ENCODE measurements at places on chromosomes 5 and 9.

DNA sequence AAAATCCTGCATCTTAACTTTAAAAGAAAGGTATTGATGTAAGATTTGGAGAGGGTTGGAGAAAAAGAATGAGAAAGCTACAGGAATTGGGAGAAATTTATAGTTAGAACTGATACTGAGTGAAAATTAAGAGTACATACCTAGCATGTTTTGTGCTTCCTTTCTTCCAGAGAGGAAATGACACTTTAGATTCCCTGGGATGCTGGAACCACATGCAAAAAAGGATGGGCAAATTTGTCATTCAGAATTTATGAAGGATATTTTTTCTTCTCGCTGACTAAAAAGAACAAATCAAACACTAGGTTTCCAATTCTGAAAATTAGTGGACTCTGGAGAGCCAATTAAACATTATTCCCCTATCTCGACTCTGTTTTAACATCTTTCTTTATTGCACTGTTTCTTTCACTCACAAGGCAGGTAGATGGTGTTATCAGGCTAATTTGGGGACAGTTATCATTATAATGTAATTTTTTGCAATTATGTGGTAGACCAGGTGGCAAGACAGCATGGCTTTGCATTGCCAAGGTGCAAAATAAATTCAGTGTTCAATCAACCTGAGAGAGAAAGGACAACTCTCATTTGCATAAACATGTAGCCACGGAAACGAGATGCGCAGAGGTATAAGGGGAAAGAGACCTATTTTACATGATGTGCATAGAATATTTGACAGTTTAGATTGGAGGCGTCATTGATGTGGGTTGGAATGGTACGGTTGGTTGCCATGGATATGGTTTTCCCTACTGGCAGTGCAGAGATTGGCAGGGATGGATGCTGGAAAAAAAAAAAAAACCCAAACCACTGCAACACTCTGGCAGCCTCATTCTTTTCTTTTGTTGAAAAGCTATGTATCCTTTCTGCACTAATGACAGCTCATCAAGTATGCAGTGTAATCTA lies 320.4 kb upstream of the CCNH start:
- DNase-seq = no peak

DNA sequence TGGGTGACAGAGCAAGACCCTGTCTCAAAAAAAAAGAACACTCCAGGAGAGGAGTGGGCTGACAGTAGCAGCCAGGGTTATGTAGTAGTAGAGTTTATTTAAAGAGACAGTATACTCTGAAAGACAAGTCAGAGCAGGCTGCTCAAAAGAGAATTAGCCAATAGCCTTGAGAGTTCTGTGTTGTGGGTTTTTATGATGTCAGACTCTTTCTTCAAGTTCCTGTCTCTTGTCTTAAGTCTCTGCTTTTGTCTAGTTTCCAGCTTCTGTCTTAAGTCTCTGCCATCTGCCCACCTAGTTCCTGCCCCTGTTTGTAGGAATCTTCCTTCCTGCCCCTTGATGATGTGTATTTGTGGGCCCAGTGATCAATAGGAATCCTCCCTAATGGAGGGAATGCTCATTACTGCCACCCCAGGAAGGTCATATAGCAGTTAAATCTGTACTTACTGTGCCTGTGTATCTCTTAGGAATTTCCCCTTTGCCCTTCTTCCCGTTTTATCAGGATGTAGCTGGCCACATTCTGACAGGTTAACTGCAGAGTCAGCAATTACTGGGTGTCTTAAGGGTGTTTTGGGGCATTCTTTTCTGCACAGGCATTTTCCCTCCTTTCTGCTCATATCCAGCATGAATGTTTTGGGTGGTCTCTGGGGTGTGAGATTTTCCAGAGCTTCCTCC lies 580.5 kb upstream of the SGCD start:
- no peak for DNase-seq

DNA sequence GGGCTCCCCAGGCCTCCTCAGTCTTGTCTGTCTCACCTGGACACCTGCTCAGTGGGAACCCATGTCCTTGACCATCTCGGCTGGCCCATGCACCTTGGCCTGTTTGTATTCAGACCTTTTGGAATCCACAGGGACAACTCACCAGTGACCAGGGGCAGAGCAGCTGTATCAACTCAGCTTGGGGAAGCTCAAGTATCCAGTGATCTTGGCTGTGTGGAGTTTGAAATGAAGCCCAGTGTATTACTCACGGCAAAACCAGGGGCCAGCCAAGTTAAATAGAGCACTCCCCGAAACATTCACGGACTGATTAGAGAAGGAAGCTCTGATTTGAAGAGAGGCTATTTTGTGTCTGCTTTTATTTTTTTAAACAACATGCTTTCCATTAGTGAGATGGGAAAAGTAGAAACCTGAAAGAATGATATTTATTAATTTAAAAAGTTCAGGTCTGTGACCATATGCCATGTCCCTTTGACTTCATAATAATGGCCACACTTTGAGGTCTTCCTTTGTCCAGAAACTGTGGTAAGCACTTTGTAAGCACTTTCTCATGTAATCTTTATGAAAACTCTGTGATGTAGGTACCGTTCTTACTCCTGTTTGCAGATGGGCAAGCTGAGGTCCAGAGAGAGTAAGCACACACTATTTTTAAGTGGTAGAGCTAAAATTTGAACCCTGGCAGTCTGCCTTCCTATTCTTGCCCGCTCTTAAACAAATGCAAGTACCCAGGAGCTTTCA lies 656.5 kb downstream of the BNC2 start:
- DNase-seq = peak; percentile 85

DNA sequence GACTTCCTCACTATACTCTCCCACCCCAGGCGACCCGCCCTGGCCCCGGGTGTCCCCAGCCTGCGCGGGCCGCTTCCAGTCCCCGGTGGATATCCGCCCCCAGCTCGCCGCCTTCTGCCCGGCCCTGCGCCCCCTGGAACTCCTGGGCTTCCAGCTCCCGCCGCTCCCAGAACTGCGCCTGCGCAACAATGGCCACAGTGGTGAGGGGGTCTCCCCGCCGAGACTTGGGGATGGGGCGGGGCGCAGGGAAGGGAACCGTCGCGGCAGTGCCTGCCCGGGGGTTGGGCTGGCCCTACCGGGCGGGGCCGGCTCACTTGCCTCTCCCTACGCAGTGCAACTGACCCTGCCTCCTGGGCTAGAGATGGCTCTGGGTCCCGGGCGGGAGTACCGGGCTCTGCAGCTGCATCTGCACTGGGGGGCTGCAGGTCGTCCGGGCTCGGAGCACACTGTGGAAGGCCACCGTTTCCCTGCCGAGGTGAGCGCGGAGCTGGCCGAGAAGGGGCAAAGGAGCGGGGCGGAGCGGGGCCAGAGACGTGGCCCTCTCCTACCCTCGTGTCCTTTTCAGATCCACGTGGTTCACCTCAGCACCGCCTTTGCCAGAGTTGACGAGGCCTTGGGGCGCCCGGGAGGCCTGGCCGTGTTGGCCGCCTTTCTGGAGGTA lies 2.1 kb downstream of the CA9 start:
- no peak for DNase-seq

DNA sequence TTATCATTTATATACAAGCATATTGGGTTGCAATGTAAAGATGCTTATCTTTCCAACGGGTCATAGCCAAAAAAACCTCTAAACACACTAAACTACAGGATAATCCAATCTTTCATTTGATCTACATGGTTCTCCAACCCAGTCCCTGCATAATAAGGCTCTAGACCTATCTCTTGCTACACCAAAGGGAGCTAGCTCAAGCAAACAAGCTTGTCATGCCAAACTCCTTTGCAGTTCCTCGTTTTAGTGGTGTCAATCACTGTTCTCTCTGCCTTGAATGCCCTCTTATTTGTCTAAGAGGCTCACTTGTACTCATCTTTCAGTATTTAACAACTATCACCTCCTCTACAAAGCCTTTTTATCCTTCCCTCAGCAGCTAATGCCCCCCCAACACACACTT lies 5.6 kb downstream of the HOMER1 start:
- no peak for DNase-seq

GRCh38 chr9:14640294-14640693 lies 52.9 kb downstream of the ZDHHC21 start:
- DNase-seq = no peak

DNA sequence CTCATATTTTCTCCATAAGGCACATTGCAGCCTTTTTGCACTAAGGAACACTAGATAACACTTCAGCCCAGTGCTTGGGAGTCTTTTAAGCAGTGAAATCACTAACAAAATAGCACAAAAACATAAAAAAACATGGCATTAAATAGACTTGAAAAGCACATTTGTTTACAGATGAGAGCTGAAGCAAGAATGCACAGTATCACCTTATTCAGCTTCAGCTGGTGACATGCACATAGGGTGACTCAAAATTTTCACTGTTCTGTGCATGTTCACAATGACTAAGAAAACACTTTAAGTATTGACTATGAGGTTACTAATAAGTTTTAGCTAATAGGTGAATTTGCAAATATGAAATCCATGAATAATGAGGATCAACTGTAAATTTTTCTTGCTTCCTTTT lies 293.9 kb upstream of the TARS1 start:
- DNase-seq = no peak

GRCh38 chr5:67518227-67518626 lies 321.6 kb upstream of the CD180 start:
- DNase-seq = no peak

GRCh38 chr5:61598126-61598525 lies 266.1 kb downstream of the ZSWIM6 start:
- DNase-seq = no peak

DNA sequence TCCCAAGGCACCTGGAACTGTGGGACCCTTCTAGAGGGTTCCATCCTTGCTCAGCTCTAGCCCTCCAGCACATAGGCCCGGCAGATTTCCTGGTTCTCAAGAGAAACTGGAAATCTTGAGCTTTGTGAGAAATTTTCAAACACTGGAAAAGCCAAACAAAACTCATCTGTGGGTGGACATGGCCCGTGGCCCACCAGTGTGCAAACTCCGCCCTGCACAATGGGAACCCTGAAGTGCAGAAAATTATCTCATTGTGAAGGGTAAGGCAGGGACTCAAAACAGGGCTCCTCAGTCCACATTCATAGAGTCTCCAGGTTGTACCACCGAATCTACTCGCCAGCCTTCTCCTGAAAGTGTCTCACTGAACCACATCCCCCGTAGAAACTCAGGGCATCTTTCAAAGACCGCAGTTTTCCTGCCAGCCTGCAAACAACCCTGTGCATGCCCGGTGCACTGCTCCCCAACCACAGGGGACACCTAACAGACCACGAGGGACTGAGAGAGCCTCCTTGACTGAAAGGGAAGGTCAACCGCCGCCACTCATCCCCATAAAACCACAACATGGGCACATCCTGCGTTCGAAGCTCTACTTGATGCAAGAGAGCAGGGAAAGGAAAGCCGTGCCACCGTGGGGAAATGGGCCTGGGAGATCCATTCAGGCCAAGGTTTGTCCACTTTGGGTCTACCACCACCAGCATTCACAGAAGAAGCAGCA lies 18.1 kb downstream of the ADAMTS2 start:
- DNase-seq = no peak

DNA sequence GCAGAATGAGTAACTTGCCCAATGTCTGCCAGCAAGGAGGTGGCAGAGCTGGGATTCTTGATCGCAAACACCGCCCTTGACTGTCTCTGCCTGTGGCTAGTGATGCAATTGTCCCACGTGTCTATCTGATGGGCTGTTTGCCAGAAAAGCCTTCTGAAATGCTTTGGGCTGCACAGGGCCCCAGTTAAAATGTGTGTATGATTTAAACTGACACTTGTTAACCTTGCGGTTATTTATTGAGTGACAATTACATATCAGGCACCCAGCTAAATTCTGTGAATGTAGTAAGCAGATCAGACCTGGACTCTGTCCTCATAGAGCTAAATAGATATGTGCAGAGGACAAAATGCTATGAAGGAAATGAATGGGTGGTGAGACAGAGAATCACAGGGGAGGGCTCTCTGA lies 11.6 kb upstream of the IL12B start:
- peak; percentile 64 for DNase-seq

DNA sequence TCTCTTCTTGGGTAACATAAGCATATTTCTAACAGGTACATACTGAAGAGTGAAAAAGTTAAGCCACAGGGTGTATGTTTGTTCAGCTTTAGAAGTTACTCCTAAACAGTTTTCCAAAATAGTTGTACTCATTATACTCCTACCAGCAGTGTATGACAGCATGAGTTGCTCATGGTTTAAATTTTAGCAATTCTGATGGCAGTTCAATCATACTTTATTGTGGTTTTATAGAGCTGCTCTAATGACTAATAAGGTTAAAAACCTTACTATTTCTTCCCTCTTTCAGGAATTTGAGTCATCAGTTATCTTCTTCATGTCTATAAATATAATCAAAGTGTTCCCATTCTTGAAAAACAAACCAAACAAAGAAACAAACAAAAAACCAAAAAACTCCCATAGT lies 81.5 kb downstream of the CAAP1 start:
- no peak for DNase-seq

DNA sequence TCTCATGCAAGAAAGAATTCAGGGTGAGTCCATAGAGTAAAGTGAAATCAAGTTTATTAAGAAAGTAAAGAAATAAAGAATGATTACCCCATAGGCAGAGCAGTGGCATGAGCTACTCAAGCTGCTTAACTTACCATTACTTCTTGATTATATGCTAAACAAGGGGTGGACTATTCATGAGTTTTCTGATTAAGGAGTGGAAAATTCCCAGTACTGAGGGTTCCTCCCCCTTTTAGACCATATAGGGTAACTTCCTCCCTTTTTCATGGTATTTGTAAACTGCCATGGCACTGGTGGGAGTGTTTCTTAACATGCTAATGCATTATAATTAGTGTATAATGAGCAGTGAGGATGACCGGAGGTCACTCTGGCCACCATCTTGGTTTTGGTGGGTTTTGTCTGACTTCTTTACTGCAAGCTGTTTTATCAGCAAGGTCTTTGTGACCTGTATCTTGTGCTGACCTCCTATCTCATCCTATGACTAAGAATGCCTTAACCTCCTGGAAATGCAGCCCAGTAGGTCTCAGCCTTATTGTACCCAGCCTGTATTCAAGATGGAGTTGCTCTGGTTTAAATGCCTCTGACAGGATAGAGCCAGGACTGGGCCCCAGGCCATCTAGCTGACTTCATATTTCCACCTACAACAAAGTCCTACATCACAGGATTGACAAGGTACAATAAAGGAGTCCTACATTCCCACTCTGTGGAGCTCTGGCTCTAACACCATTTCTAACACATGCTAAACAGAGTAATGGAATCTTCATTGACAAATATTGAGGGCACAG lies 186.7 kb downstream of the NXNL2 start:
- DNase-seq = no peak
